ENCODE measurements at places on chromosomes 7 and 10.

GRCh38 chr7:17038783-17039170 is 157.0 kb upstream of the AGR3 start:
- DNase-seq = no peak

GRCh38 chr7:36862771-36863261 is 138.5 kb upstream of the AOAH start:
- no peak for DNase-seq

DNA sequence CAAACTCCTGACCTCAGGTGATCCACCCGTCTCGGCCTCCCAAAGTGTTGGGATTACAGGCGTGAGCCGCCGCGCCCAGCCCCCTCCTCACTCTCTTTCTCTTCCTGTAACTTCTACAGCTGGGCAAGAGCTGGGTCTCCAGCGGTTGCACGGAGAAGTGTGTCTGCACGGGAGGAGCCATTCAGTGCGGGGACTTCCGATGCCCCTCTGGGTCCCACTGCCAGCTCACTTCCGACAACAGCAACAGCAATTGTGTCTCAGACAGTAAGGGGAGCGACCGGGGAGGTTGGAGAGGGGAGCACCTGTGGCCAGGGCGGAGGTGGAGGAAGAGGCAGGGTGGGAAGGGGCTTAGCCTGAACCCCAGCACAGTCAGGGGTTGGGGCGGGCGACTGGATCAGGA is 41.4 kb downstream of the EPHB4 start:
- DNase-seq = no peak

DNA sequence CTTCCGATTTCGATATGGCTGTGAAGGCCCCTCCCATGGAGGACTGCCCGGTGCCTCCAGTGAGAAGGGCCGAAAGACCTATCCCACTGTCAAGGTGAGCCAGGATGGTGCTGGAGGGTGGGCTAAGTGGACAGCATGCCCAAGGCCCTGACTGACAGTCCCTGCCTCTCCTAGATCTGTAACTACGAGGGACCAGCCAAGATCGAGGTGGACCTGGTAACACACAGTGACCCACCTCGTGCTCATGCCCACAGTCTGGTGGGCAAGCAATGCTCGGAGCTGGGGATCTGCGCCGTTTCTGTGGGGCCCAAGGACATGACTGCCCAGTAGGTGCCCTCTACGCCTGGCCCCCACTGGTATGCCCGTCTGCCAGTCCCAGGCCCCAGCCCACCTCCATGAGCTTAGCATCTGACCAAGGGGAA is 1.2 kb downstream of the NFKB2 start:
- no peak for DNase-seq

DNA sequence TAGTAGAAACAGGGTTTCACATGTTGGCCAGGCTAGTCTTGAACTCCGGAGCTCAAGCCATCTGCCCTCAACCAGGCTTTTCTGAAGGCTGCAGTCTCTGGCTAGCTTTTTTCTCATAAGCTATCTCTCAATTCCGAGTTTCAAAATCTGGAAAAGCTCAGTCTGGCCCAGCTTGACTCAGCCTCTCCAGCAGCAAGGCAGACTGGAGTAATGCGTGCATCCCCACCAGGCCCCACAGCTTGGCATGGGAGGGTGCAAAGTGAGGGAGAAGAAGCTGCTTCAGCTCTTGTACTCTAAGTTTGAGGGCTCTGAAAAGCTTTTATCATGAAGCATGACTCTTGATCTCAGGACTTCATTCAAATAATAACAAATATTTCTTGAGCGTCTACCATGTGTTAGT is 4.8 kb downstream of the DHTKD1 start:
- no peak for DNase-seq

GRCh38 chr10:2011106-2011716 is 273.9 kb upstream of the ADARB2 start:
- DNase-seq = no peak

DNA sequence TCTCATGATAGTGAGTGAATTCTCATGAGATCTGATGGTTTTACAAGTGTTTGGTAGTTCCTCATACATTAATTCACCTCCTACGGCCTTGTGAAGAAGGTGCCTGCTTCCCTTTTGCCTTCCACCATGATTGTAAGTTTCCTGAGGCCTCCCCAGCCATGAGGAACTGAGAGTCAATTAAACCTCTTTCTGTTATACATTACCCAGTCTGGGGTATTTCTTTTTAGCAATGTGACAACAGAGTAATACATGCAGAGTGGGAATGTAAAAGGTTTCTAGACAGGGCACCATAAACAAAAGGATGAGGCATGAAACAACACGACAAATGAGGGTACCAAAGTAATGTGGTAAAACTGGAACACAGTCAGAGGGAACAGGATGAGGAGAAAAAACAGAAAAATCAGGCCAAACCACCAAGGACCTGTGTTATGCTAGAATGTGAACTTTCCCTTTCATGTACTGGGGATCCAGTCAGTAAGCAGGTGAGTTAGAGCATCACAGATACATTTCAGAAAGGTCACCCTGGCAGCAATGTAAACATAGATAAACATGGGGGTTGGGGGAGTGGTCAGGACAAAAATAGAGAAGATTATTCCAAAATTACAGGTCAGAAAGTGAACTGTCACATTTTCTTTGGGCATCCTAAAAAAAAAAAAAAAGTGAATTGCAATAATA is 31.9 kb downstream of the ANKRD26 start:
- no peak for DNase-seq

DNA sequence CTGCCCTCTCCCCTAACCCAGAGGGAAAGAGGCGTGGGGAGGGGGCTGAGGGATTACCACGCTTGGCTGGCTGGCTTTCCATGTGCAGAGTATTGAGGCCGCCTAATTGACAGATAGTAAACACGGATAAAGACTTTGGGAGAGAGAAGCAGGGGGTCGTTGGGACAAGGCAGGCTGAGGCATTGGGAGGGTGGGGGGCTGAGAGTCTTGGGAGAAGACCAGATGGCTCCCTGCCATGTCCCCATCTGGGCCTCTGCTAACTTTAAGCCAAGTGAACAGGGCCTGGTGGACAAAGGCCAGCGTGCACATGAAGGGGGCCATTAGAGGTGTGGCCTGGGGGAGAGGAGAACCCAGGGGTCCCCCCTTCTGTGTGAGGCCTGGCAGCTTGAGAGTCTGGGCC is 55.4 kb upstream of the MXI1 start:
- DNase-seq = no peak
